ENCODE measurements at places on chromosomes 6 and 20. TPM values are rescaled to one million over a fixed set of nuclear protein-coding genes. Genes with fewer than 3 reads are reported as not detected.

AFG1L gene
- total RNA-seq: 13.3 TPM

GRCh38 chr20:53104884-53105283 is 132.7 kb downstream of the TSHZ2 start:
- H3K4me1 ChIP-seq: peaks cover 14% of the 10 kb centered on the region
- H3K27me3 ChIP-seq: no peaks in the 10 kb centered on the region
- no peak for DNase-seq
- no peaks in the 10 kb centered on the region for H3K36me3 ChIP-seq
- H3K27ac ChIP-seq: no peak overlapping the region

DNA sequence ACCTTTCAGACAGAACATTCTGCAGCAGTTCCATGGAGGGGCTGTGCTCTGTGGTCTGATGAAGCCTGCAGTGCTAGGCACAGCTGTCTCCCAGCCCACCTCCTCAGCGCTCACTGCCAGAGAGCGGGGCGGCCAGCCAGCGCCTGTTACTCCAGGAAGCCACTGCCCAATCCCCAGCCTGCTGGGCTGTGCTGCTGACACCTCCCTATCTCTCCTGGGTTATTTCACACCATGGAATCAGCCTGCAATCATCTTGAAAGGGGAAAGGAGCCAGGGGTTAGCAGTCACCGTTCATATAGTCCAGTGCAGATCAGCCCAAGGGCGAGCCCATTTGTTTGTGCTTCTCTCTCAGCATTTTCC is 46.3 kb upstream of the NHSL1 start:
- no peaks in the 10 kb centered on the region for H3K36me3 ChIP-seq
- no peaks in the 10 kb centered on the region for H3K27me3 ChIP-seq
- H3K27ac ChIP-seq: peak overlapping the region; percentile 83
- H3K4me3 ChIP-seq: peak overlapping the region; percentile 65
- H3K4me1 ChIP-seq: peaks cover 53% of the 10 kb centered on the region

SASH1 gene
- 22.5 TPM for total RNA-seq

DNA sequence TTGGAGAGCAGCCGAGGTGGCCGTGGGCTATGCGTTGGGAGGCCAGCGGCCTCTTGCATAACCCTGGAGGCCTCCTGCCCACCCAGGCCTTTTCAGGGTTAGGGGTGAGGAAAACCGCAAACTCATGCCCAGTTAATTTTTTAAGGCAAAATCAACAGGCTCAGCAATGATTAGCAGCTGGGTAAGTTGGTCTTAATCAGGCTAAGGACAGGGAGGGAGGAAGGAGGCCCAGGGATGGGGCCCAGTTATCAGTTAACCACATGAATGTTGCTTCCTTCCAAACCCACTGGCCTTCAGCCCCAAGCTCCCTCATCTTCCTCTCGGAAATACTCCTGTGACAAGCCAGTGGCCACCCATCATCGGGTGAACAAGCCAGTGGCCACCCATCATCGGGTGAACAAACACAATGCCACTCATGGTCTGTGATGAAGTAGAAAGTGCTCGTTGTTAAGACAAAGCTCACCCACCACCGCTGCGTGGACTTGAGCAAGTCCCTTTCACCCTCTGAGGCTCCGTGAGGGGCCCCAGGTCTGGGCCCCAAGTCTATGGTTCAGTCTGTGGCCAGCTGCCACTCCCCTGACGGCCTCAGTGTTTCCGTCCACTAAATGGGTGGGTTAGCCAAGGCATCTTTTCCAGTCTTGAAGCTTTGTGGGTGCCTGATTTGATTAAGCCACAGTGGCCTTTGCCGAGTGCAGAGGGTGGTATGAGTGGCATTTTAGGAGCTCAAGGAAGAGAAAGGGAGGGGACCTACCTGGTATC is 39.4 kb downstream of the HNF4A start:
- no peaks in the 10 kb centered on the region for H3K36me3 ChIP-seq
- no peak overlapping the region for H3K4me3 ChIP-seq
- no peak overlapping the region for H3K27ac ChIP-seq
- H3K27me3 ChIP-seq: peaks cover 31% of the 10 kb centered on the region
